ENCODE measurements at places on chromosomes 16 and 17.
A peak's percentile ranks its signal among the peaks of the same experiment; 100 is the strongest.

- no peak for DNase-seq
These were observed 89.9 kb downstream of the IRF8 start for GRCh38 chr16:85988723-85989313.

DNA sequence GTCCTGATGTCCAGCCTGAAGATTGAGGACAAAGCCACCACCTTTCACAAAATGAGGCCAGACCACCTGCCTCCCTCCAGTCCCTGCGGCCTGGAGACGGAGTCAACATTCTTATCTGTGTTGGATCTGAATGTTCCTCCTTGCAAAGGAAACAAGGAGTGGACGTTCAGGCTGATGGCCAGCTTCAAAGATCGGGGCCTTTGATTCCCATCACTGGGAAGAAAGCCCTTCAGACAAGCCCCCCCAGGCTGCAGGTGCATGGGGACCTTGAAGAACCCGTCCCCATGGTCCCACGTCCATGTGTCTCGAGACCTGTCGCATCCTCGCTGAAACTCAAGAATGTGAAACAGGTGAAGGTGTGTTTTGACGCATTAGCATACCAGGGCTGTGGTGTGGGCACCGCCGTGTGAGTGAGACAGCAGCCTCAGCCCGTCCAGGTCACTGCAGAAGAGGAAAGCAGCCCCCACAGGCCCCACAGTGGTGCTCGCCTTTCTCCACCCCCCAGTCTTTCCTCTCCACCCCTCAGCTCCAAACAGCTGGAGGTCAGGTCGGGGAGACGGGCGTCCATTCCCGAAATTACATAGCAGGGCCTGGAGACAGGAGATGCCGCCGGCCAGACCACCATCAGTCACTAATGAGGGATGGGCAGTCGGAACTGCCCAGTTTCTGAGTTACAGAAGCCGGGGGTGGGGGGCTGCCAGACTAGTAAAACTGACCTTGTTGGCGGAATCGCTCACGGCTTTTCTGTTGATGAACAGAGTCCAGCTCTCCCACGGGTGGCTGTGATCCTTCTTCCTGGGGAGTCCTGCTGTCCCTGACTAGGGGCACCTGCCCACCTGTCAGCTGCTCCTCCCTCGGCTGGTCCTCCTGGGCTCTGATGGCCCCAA, 877 bp upstream of the CSNK1D start:
- no peak for DNase-seq

DNA sequence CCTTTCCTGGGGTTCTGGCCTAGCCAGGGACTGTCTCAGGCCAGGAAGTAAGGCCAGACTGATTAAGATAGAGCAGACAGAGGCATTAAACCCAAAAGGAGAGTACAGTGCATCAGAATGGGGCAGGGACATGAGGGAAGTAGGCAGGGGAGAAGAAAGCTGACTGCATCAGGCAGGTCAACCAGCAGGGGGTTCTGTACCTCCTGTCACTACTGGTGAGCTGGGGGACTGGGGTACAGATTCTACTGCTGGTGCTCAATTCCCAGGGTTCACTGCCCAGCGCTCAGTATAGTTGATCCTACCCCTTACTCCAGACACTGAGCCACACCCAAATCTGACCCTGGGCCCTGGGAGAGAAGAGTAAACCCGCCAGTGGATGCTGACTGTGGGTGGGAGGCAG, 12.9 kb upstream of the MTMR4 start:
- no peak for DNase-seq

DNA sequence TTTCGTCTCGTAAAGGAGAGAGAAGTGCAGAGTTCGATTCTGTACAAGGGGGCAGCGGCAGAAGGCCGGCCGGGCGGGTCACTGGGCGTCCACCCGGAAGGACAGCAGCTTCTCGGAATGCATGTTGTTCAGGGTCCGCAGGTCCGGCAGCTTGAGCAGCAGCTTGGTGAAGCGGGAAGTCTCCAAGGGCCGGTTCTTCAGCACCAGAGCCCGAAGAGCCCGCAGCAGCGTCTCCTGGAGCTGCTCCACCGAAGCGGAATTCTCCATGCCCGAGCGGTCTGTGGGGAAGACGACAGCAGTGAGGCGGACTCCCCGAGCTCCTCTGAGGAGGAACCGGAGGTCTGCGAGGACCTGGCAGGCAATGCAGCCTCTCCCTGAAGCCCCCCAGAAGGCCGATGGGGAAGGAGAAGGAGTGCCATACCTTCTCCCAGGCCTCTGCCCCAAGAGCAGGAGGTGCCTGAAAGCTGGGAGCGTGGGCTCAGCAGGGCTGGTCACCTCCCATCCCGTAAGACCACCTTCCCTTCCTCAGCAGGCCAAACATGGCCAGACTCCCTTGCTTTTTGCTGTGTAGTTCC, 7.3 kb downstream of the NR1D1 start:
- no peak for DNase-seq

DNA sequence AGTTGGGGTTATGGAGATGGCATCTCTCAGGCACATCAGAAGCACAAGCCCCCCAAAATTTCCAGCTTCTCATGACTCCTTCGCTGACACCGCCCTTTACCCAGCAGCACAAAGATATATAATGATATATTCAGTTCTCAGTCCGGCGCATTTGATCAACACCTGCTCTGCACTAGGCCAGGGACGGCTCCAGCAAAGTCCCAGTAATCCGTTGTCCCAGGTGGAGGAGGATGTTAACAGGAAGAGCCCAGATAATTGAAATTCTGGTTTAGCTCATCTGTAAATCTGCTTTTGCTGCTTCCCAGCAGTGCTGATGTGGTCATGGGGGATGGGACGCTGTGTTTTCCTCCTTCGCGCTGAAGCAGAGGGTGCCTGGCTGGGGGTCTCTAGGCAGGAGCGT, 131.5 kb downstream of the OR1D5 start:
- DNase-seq, result no peak

- DNase-seq, result no peak
These were observed 166.2 kb upstream of the KCNJ16 start for GRCh38 chr17:69908626-69909368.

DNA sequence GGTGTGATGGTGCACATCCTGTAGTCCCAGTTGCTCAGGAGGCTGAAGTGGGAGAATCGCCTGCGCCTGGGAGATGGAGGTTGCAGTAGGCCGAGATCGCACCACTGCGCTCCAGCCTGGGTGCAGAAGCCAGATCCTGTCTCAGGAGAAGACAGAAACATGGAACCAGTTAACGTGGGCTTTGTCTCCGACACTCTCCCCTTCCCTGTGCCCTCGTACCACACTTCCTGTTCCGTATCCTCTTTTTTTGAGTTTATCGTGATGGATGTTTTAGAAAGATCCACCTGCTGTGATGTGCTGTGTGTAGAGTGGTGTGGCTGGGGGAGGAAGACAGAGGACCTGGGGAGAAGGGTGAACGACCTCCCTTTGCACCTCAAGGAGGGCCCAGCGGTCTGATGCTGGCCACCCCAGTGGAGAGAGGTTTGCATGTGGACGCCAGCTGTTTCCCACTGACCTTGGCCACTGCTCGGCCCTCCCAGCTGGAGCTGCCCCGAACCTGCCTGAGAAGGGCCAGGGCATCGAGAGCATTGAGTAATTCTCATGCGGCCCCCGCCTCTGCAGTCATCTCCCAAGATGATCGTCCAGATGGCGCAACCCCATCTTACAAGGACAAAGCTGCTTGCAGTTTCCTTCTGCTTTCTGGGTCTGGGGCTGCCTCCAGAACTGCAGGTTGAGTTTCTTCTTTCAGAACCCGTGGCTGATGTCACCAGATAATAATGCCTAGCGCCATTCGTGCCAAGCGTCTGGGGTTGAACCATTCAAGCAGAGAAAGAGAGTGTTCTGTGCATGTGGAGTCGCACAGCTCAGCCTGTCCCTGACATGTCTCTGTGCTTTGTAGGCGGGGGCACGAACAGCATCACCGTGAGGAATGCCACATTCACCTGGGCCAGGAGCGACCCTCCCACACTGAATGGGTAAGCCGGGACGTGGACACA, 126.3 kb downstream of the ABCC1 start:
- DNase-seq, result no peak

GRCh38 chr17:49219987-49220386, 9.5 kb downstream of the ABI3 start:
- DNase-seq, result no peak

DNA sequence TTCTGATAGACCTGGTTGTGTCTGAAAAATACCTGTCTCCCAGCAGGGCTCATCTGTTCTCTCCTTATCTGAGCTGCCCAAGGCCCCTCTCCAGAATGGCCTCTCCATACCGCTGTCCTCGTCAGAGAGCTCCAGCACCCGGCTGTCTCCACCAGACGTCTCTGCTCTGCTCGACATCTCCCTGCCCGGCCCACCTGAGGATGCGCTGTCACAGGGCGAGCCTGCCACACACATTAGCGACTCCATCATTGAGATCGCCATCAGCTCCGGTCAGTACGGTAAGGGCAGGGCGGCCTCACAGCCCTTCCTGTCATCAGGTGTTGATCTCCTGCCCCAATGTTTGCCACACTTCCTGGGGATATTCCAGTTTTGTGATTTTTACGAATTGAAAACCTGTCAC, 10.2 kb upstream of the JPT2 start:
- DNase-seq, result no peak

DNA sequence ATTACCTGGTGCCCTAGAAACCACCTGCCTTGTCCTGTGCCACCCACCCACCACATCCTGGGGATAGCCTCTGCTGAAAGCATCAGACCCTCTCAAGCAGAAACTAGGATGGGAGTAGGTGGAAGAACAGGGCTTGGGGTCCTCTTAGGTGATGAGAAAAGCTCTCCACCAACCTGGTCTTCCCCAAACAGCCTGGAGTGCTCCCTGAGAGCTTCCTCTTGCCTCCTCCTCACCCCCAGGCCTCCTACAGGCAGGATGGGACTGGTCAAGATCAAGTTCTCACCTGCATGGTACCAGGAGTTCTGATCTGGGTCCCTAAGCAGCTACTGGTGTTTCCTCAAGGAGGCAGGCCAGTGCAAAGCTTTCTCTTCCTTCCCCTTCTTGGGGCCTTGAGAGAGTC, 15.4 kb downstream of the WNT9B start:
- DNase-seq, result no peak

DNA sequence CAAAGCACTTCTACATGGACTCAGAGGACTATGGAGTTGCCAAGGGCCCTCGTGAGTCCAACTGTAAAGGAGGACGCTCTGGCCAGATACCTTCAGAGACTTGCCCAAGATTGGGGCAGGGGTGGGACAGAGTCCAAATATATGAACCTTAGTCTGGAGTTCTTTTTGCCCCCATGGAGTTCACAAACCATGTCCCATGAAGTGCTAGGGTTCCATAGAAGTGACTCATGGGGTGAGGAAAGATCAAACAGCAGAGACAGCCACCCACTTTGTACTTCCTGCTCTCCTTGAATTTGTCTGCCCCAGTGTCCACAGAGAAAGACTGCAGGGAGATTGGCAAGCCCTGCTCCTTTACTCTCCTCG, 29.0 kb downstream of the SRL start:
- DNase-seq, result no peak

- no peak for DNase-seq
These were observed 14.9 kb downstream of the RBFOX3 start for GRCh38 chr17:79595921-79596320.

DNA sequence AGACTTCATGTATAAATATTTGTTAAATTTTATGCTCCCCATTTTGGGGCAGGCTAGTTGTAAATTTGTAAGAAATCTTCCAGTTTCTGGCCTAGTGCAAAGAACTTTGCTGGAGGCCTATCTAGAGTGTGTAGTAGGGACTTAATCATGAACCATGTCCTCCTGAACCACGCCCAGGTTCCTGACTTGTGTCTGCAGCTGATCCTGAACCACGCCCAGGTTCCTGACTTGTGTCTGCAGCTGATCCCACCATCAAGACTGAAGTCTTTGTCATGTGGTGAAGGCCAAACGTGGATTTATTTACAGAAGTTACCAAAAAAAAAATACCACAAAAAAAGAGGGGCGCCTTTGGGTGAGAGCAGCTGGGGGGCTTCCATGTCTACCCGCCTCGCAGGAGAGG, 33.1 kb downstream of the LMF1 start:
- no peak for DNase-seq

GRCh38 chr17:57009737-57010445, 32.0 kb downstream of the SCPEP1 start:
- peak; percentile 21 for DNase-seq

DNA sequence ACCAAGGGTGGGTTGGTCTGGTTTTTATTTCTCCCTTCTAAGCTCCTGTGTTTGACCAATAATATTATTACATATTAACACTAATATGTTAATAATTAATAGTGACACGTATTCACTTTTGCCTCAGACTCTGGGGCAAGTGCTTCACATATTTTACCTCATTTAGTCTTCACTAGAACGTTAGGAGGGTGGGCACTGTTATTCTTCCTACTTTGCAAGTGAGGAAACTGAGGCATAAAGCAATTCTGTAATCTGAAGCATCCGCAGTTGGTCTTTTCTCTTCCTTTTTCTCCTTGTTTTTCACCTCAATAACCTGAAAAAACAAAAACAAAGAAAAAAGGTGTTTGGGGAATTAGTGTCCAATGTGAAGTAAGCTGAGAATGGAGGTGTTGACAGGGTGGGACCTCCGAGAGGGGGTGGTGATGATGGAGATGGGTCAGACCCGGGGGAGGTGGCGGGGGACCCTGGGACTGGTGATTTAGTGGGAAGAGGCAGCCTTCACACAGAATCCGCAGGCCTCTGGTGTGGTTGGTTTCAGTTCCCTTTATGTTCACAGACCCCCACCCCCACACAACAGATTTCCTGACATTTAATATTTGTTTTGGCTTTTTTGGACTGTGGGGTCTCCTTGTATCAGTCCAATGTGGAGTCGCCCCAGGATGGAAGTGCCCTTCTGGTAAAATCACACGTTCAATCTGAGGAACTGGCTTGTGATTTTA, 3.7 kb downstream of the CDH1 start:
- no peak for DNase-seq

GRCh38 chr17:55391244-55391757, 30.3 kb downstream of the MMD start:
- DNase-seq, result no peak

DNA sequence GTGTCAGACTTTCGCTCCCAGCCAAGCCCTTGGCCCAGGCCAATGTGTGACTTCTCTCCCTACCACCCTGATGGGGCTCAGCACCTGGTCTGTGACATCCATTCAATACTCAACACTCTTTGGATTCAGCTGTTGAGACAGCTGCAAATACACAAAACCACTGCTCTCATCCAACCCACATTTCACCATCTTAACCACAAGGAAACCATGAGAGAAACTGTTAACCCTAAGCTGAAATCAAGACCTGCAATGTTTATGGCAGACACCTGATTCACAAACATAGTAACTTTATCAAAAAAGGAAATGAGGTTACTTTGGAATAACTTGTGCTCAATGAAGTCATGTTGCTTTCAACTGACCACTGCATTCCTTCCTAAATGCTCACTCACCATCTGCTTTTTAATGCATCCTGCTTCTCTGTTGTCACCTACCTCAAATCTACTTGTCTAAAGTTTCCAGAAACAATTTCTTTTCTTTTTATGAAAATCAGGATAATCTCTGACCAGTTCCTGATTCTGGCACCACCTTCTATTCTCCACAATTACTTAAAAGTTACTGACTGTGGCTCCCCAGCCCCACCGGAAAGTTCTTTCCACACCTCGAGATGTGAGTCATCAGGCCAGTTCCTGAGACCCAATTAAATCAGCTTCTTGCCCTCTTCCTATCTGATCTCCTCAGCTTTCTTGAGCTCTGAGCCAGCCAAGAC, 88.2 kb downstream of the NOG start:
- peak; percentile 69 for DNase-seq

GRCh38 chr16:55406651-55407050, 72.3 kb upstream of the MMP2 start:
- DNase-seq, result no peak

Measured in muscle of back (tissue), 13 donors.